HEK293T (cell line): ENCODE measurements at places on chromosomes 13 and 19.

DNA sequence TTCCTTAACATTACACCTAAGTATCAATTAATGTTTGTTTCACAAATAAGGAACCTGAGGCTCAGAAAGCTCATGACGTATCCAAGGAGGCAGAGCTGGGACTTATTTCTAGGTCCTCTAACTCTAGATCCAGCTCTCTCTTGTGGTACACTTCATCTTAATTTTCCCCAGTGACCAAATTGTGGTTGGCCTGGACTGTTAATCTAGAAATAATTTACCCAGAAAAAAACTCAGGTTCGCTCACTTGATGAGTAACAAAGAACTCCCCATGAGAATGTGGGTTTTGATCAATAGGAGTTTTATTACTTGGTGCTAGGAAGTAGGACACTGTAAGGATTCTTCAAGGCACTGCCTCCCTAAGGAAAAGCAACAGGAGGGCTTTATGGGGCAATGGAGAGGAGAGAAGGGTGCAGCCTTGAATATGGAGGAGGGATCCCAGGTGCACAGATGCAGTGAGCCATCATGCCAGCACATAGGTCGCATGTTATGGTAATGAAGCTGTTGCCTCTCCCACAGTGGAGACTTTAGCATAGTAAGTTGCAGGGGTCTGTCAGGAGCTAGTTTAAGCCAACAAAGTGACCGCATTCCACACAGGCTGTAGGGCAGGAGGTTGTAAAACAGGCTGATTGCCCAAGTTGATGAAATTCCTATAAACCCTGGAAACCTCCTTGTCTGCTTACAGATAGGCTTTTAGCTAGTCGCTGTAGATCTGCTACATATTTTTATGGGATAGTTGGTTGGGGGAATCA, 14.7 kb downstream of the RAP2A start:
- no peak for DNase-seq

DNA sequence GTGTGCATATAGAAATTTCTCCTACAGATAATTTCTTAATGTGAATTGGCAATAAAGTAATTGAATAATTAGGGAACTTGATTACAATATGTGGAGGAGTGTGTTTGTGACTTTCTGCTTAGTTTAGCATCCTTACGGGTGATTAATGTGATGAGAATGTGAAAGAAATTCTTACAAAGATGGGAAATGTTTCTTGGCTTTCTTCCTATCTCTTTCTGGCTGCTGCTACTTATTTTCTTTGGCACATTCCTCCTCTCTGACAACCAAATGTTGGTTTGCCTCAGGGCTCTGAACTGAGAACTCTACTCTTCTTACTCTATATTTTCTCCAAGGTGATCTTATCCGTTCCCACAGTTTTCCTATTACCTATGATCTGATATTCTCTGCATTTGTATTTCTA, 300.1 kb downstream of the TBC1D4 start:
- DNase-seq: no peak

- no peak for DNase-seq
These were observed 27.5 kb upstream of the TEX29 start for GRCh38 chr13:111292710-111293485.

DNA sequence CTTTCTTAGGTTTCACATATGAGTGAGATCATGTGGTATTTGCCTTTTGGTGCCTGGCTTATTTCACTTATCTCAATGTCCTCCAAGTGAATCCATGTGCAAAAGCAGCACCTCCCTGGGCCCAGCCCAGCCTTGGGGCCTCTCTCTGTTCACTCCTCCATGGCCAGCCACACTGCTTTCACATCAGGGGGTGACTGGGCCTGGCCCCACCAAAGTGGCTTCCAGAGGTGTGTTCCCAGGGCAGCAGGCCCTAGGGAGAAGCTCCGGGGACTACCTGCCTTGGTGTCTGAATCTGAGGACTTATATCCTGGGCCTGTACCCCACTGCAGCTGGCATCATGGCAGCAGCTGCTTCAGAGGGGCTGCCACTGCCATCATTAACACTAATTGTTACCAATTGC, 829.9 kb upstream of the SLITRK5 start:
- no peak for DNase-seq

- DNase-seq: no peak
These were observed 42.6 kb upstream of the ZNF91 start for GRCh38 chr19:23437901-23438300.

GRCh38 chr13:23753458-23753857, 135.7 kb downstream of the MIPEP start:
- no peak for DNase-seq

- DNase-seq: no peak
These were observed 11.8 kb upstream of the EDNRB start for GRCh38 chr13:77930430-77930829.

DNA sequence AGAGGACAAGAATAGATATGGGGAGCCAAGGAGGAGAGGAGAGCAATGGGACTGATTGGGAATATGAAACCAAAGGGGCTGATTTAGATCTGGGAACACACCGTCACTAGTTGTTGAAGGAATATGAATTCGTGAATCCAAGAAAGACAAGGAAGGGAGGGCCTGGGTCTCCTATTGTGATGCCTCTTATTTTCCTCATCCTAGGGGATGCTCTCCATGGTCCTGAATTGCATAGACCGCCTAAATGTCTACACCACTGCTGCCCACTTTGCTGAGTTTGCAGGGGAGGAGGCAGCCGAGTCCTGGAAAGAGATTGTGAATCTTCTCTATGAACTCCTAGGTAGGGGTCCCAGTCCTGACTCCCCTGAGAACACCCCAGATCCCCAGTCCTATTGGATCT, 21.5 kb downstream of the RYR1 start:
- DNase-seq: no peak

- DNase-seq: no peak
These were observed 5.9 kb upstream of the CACNG7 start for GRCh38 chr19:53903055-53903680.

- no peak for DNase-seq
These were observed 17.5 kb upstream of the ASPDH start for GRCh38 chr19:50531171-50531612.

DNA sequence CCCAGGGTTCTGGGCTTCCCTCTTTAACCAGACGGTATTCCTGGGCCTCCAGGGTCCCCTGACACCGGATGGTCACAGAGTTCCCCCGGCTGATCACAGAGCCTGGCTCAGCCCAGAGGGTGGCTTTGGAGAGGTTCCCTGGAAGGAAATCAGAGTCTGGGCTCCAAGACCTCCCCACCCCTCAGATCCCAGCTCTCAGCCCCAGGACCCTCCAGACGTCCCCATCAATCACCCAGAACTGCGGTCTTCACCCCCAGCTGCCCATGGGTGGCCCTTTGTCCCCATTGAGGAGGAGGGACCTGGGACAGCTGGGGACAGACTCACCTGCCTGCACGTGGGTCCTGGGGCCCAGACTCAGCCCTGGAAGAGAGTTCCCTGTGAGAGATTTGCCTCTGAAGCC, 955 bp downstream of the LILRA5 start:
- DNase-seq: no peak
